T-helper 2 cell treated with Interferon-gamma antibody and Interleukin-4, amounts not matched to agents 5 μg/mL and 100 μg/mL, for 36 hours (primary cell): ENCODE measurements at places on chromosomes 5 and 9.

DNA sequence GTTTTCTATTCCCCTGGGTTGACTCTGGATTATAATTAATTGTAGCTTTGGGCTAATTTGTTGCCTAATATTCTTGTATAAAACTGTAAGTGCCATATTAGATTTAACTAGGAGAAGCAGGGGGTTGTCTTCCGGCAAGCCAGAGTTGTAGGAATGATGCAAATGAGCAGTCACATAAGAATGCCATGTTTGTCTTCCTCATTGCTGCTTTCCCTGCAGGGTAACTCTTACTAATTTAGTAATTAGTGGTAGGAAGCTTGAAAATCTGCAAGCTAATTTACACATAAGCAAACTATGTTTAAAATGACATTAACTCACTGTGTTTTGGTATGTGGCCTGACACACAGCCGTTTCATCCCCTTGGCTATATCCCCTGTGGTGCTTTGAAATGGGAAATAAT lies 527.8 kb downstream of the KCTD16 start:
- H3K4me3 ChIP-seq: no peak overlapping the region
- no peaks in the 10 kb centered on the region for H3K4me1 ChIP-seq
- DNase-seq: no peak
- no peaks in the 10 kb centered on the region for H3K36me3 ChIP-seq

- H3K36me3 ChIP-seq: no peaks in the 10 kb centered on the region
- H3K27me3 ChIP-seq: no peaks in the 10 kb centered on the region
- no peak overlapping the region for H3K4me3 ChIP-seq
- peaks cover 9% of the 10 kb centered on the region for H3K4me1 ChIP-seq
Measured at GRCh38 chr5:150144246-150144801, 11.3 kb downstream of the PDGFRB start.

DNA sequence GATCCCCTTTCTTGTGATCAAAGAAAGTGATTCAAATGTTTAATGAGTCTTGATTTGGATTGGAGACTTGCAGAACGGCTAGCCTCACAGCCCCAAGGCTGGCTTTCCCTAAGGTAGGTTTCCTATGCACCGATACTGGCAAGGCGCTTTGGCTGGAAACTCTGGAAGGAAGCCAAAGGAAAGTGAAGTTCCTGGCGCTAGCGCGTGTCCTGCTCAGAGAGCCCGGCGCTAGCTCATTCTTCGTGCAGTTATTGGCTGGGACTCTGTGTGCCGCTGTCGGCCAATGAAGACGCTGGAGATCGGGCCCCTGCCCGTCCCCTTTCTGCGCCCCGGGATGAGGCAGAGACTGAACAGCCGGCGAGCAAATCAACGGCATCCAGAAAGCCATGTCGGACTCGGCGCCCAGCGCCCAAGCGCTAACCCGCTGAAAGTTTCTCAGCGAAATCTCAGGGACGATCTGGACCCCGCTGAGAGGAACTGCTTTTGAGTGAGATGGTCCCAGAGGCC lies at the start of gene PCDHGC3:
PCDHGC3 (plus strand) TSS at position 342 of the 507 bp plus-strand sequence; CDS start at position 493, 151 bp downstream.
- peak; percentile 31 for DNase-seq
- H3K27ac ChIP-seq: no peak within 1 kb of the TSS
- H3K27me3 ChIP-seq: peaks cover 63% of the 10 kb centered on the region
- no peaks in the 10 kb centered on the region for H3K36me3 ChIP-seq

- H3K27ac ChIP-seq: no peak overlapping the region
- no peak overlapping the region for H3K4me3 ChIP-seq
- peaks cover 32% of the 10 kb centered on the region for H3K27me3 ChIP-seq
- H3K4me1 ChIP-seq: no peaks in the 10 kb centered on the region
- DNase-seq: no peak
- no peaks in the 10 kb centered on the region for H3K36me3 ChIP-seq
Measured at GRCh38 chr9:83061990-83062650, 822 bp downstream of the RASEF start.

GRCh38 chr9:88544245-88544644 lies 9.3 kb downstream of the NXNL2 start:
- no peak for DNase-seq
- no peak overlapping the region for H3K27ac ChIP-seq
- H3K36me3 ChIP-seq: no peaks in the 10 kb centered on the region
- no peak overlapping the region for H3K4me3 ChIP-seq
- H3K4me1 ChIP-seq: no peaks in the 10 kb centered on the region

DNA sequence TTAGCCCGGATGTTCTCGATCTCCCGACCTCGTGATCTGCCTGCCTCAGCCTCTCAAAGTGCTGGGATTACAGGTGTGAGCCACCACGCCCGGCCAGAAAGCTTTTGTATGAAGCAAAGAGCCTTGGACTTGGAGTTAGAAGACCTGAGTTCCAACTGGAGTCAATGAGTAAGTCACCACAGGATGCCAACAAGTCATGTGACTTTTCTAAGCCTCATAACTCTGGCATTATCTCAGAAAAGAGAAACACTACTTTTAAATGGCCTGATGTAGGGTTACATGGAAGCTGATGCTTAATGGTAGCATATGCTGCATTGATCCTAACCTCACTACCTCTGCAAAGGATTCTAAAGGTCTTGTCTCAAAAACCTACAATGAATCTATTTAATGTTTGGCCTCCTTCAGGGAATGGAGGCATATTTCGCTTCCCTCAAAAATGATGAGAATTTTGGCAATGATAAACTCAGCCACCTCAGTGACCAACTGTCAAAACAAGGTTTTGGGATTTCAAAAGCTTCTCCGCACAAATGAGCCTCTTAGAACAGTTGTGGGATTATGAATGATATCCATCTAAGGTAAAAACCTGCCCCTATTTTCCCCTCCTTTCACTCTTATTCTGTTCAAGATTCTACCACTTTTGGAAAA lies 236.8 kb downstream of the ACTL7B start:
- DNase-seq: no peak
- H3K4me1 ChIP-seq: no peaks in the 10 kb centered on the region
- no peak overlapping the region for H3K4me3 ChIP-seq
- no peaks in the 10 kb centered on the region for H3K27me3 ChIP-seq
- H3K36me3 ChIP-seq: no peaks in the 10 kb centered on the region
- no peak overlapping the region for H3K27ac ChIP-seq

DNA sequence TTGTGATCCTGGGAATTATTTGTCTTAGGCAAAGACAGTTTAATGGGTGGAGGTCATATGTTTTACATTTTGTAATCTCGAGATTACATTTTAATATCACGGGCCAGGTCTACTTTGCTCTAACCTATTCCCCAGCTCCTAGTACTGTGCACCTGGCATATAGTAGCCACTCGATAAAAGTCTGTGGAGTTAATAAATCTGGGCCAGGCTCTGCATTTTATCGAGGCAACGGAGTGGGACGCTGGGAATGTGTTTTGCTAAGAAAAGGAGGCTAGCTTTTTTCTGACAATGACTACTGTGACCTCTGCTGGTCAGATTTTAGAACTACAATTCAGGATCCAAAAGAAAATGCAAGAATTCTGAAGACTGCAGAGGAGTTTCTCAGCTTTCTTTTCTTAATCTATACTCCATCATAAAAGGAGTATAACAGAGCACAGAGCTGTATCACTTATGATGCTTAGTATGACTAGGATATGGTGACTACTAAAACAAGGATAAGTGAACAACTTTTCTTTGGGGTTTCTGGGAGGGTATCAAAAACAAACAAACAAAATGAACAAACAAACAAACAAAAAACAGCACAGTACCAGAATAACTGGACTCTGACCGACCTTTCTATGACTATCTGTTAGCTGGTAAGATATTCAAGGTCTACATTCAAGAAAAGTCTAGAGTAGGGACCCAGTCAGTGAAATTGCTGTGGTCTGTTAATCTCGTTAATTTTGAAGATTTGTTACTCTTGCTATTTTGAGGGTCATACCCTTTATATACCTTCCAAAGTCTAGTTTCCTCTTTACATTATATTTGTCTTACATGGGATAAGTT lies 46.1 kb upstream of the CER1 start:
- H3K4me3 ChIP-seq: no peak overlapping the region
- DNase-seq: no peak
- no peaks in the 10 kb centered on the region for H3K4me1 ChIP-seq
